ENCODE measurements at places on chromosomes 16 and 17.

GRCh38 chr16:49622421-49623402 lies 233.2 kb downstream of the ZNF423 start:
- no peak for DNase-seq

DNA sequence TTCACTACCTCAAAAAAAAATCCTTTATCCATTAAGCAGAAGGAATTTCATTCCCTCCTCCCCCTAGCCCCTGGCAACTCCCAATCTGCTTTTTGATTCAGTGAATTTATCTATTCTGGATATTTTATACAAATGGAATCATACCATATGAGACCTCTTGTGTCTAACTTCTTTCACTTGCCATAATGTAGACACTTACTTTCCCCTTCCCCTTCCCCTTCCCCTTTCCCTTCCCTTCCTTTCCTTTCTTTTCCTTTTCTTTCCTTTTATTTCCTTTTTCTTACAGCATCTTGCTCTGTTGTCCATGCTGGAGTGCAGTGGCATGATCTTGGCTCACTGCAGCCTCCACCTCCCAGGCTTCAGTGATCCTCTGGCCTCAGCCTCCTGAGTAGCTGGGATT lies 50.5 kb downstream of the PSMD12 start:
- DNase-seq = no peak

DNA sequence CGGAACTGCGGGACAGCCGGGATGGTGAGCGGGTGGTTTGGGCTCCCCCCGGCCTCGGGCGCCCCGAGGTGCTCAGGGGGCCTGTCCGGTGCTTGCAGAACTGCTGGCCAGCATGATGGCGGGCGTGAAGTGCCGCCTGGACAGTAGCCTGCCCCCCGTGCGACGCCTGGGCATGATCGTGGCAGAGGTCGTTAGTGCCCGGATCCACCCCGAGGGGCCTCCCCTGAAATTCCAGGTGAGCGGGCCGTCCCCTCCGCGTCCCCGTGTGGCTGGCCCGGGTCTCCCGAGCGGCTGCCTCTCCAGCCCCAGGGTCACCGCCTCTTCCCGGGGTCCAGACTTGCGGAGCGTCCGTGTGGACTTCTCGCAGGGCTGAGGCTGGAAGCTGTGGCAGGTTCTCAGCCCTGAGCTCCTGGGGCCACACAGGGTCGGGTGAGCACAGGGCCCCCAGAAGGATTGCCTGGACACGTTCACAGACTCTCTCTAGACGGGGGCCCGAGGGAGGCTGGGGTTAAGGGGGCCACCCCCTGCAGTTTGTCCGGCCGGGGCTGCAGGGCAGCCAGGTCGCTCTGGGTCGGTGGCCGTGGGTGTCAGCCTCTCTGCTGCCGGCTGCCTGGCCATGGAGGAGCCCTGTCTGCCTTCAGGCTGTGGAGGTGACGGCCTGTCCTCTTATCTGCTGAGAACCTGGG lies 7.4 kb downstream of the TELO2 start:
- no peak for DNase-seq

GRCh38 chr17:19645734-19646201 lies 2.8 kb upstream of the ALDH3A2 start:
- no peak for DNase-seq

- DNase-seq = no peak
Measured at GRCh38 chr16:46783800-46784199, 35.7 kb upstream of the MYLK3 start.

GRCh38 chr16:23771027-23771426 lies 16.2 kb downstream of the CHP2 start:
- no peak for DNase-seq

DNA sequence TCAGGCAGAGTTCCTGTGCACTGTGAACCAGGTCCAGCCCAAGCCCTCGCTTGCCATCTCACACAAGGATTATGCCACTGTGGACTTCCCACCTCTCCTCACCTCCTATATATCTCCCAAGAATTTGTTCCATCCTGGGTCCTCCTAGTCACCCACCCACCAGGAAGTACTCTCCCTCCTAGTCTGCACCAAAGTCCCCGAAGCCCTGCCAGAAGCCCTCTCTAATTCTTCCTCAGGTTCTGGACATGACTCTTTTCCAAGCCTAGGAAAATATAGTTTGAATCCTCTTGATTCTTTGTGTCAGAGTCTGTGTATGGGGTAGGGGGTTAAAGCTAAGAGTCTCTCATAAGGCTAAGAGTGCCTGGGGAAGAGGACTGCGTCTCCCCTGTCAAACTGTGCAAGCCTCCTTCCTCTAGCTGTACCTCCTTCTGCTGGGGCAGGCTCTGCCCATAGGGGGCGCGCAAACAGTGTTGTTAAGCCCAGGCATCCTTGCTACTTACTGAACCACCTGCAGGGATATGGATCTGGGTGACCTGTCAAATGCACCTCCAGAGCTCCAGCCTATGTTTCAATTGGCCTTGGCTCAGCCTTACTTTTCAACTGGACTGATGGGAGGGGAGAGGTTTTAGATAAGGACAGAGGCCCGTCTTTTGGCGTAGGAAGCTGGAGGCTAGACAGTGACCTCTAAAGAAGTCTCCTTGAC lies 16.6 kb upstream of the DLX4 start:
- DNase-seq = peak; percentile 48

DNA sequence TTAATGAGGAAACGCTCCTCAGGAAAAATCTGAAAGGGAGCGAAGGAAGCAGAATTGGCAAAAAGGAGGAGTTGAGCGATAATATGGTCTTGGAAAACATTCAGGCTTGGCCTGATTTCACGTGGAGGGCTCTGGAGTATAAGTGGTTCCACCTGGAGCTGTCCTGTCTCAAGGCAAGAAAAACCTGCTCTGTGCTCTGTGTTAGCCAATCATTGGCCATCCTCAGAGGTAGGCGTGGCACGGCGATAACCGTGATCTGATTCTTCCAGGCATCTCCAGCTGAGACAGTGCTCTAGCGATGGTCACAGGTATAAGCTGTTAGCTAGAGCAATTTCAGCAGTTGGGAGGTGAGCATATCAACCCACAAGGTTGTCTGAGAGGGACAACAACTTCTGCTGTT lies 450.5 kb upstream of the MAF start:
- no peak for DNase-seq

DNA sequence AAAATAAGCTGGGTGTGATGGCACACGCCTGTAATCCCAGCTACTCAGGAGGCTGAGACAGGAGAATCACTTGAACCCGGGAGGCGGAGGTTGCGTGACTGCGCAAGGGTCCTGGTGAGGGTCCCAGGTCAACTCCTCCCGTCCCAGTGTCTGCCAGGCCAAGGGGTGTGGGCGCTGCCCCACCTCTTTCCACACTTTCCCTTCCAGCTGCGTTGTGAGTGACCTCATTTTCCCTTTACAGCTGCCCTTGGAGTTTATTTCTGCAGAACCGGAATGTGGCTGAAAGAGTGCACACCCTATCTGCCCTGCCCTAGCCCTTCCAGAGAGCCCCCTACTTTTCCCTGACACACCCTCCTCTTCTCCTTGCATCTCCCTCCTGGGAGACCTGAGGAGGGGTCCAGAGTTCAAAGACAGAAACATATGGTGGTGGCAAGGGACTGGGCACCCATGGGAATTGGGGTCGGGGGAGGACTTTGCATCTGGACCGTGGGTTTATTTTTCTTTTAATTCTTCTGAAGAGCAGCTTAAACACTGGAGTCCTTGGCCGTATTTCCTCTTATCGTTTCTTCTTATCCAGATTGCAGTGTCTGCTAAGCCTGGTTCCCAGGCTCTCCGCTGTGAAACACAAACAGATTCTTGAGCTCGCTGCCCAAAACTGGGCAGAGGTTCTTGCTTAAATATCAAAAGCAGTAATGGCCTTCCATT lies 20.9 kb downstream of the MRC2 start:
- DNase-seq = no peak

DNA sequence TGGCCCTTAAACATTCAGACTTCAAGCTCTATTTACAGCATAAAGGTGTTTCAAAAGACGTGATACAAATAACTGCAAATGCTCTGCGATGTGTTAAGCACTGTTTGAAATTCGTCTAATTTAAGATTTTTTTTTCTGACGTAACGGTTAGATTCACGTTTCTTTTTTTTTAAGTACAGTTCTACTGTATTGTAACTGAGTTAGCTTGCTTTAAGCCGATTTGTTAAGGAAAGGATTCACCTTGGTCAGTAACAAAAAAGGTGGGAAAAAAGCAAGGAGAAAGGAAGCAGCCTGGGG lies 681 bp upstream of the MAPT start:
- no peak for DNase-seq

- no peak for DNase-seq
Measured at GRCh38 chr17:82748756-82749155, 3.1 kb upstream of the TBCD start.

DNA sequence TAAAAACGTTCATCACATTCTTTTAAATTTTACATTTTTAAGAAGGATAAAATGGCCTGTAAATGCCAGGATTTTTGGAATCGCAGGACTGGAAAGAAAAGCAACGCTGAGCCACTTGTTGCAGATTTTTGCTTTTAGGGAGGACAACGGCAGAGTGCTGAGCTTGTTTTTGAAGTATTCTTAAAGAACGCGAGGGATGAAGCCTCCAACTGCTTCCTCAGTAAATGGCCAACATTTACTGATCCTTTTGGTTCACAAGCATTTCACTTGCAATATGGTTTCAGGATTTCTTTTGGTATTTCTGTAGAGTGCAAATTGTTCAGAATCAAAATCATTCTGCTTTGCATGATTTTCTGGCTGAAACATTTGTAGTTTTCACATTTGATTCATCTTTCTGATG lies 2.8 kb upstream of the KRT23 start:
- DNase-seq = no peak

DNA sequence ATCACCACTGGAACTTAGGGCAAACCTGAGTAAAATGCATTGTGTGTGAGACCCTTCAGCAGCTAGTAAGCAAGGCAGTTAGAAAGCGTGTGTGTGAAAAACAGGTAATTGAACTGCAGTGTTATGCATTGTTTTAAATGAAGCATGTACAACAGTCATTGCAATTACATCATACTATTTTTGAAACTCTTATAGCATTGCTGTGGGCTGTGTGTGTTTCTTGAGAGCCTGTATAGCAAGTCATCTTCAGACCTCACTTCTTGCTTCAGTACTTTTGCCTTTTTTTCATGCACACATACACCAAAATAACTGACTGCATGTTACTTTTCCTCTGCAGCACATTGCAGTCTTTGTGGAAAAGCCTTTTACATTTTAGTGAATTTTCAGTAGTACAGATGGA lies 19.2 kb downstream of the PTRH2 start:
- DNase-seq = no peak

GRCh38 chr17:2233441-2233947 lies 70.1 kb downstream of the SMG6 start:
- no peak for DNase-seq

GRCh38 chr17:54983260-54983659 lies 14.7 kb downstream of the STXBP4 start:
- no peak for DNase-seq

- DNase-seq = no peak
Measured at GRCh38 chr17:64920026-64920418, 744 bp upstream of the LRRC37A3 start.

DNA sequence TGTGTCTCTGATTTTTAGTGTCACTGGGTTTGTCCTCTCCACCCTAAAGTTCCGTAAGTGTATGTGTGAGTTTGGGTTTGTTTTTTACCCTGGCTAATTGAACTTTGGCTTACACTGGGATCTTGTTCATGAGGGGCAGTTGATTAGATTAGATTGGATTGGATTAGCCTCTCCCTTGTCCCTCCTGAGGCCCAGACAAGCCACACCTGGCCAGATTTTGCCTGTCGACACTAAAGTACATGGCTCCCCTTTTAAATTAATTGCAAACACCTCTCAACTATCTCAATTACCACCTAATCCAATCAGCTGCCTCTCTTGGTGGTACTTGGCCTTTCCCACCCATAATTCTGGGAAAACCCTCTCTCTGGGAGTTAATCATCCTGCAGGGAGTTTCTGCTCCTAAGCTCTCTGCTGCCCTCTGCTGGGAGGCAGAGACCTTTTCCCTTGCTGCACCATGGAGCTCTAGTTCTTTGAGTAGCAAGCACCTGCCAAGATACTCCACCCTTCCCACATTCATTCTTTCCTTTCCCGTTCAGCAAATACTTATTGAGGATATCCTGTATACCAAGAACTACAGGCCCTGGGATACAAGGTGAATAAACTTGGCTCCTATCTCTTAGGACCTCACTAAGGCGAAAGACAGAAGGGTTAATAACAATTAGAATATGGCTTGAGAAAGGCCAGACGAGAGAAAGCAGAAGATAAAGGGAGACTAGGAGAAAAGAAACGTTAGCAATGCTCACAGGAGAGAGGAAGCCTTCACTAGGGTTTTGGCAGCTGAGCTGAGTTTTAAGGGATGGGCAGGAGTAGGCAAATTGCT lies 60.0 kb upstream of the MPHOSPH6 start:
- DNase-seq = peak; percentile 43

Measured in activated CD4-positive, CD25-positive, alpha-beta regulatory T cell (primary cell).